ENCODE measurements at places on chromosomes 1 and 21.

- DNase-seq: no peak
Observed at GRCh38 chr1:165886983-165887382, 59.6 kb downstream of the UCK2 start.

DNA sequence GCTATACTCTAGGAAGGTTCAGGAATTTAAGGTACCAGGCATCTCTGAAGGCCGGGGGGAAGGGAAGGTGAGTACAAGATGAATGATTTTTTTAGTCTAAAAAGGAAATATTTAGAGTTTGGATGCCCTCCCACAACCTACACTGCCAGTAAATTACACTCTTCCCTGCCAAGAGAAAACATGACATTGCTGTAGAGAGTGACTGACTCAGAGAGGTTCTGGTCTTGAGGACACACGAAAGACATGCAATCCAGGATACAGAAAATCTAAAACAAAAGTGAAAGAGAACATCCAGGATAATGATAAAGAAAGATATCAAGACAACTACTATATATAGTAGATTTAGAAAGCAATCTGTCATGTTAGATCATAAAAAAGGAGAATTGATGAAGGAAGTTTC, 200.5 kb downstream of the TYW3 start:
- no peak for DNase-seq

GRCh38 chr1:61223140-61223539, 140.8 kb downstream of the NFIA start:
- DNase-seq: no peak

DNA sequence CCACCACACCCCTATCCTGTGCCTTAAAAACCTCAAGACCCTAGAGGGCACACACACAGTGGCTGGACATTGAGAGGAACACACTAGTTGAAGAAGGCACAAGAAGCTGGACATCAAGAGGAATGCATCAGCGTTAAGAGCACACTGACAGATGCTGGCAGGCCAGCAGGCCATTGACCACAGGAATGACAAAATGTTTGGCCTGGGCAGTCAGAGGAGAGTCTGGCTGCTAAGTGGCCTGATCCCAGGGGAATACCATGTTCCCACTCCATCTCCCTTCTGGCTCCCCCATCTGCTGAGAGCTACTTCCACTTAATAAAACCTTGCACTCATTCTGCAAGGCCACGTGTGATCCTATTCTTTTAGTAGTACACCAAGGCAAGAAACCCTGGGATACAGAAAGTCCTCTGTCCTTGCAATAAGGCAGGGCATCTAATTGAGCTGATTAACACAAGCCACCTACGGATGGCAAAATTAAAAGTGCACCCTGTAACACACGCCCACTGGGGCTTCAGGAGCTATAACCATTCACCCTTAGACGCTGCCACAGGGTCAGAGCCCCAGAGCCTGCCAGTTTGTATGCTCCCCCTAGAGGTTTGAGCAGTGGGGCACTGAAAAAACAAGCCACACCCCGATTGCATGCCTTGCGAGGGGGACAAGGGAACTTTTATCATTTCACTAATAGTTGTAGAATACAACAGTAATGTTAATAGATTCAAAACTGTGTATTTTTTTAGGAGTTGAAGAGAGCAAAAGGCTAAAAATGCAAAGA, 1216.1 kb upstream of the NCAM2 start:
- no peak for DNase-seq

- DNase-seq: no peak
Observed at GRCh38 chr1:215557992-215558626, 9.0 kb upstream of the KCTD3 start.

DNA sequence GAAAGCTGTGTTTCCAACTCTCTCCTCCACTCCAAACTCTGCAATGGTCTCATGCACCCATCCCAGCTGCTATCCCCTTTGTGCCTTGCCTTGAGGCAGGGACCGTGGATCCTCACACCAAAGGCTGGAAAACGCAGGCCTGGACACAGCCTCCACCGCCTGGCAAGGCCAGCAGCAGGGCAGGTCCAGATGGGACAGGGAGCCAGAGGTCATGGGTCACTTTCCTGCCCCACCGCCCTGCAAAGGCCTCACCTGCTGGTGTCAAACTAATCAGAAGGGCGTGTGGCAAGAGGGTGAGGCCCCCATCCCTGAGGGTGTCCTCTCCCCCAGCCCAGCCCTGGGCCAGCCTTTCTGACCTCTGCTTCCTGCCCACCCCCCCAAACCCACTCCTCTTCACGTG, 106.3 kb downstream of the PAX7 start:
- no peak for DNase-seq

DNA sequence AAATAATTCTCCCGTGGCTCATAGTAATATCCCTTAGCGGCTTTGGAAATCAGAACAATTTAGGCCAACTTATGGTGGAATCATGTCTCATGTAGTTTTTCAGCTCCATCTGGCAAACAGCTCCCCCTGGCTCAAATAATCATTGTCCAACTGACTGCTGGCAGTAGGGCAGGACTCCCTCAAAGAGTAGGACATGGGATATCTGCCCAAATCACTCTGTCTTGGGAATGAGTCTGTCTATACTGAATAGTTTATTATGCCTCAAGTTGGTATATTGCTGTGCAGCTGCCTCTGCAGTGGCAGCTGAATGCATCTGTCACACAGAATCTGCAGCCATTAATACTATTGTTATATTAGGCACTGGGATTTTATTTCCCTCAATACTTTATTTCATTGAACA, 255.7 kb downstream of the COL11A1 start:
- DNase-seq: no peak

DNA sequence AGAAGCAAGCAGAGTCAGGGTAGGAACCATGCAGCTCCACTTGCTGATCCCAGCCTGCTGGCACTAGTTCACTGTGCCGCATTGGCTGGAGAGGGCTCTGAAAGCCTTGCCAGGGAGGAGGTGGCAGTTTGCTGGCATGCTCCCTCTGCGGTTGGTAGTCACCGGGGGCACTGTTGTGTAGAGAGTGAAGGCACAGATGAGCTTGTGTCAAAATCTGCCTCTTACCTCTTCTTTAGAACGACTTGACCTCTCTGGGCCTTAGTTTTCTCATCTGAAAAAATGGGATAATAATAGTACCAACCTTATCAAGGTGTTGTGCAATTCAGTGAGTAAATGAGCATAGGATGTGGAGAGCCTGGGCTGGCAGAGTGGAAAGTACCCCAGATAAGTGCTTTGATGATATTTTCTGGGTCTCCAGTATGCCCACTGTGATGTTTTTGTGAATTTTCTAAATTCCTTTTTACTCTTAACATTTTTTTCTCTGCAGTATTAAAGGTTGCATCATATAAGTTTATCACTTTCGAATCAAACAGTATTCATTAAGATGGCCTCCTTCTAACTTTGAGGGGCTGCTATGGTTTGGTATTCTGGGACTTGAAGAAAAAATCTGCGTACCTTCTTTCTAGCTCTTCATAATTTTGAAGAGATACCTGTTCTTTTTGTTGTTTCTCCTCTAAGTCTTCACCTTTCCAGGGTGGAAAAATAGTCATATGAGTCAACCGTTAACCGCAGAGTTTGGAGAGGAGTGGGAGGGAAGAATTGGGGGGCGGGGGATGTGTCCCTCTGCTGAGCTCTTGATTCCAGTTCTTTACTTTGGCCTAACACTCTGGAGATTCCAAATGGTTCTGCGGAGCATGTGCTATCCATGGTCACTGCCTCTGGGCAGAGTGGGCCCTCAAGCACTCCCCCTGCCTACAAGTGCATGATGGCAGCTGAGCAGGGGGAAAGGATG, 26.8 kb downstream of the SZRD1 start:
- DNase-seq: no peak

DNA sequence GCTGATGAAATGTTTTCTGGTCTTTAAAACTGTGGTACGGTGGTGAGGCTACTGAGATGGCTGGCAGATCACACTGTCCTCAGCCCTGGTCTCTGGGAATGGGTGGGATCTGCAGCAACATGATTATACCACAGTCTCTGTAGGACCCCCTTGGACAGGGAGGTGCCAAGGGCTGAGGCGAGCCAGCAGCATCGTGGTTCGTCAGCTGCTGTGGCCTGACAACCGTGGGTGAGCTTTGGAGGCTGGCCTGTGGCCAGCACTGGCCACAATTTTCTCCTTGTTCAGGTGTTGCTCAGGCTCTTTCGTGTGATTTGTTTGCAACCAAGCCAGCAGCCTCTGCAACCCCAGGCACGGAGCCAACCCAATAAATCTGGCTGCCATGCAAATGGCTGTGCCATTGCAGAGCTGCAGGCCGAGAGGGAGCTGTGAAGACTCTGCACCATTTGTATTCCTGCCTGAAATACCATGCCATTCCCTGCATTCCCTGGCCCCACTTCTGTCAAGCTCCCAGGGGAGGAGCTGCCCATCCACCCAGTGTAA, 70.9 kb downstream of the PCP4 start:
- no peak for DNase-seq

DNA sequence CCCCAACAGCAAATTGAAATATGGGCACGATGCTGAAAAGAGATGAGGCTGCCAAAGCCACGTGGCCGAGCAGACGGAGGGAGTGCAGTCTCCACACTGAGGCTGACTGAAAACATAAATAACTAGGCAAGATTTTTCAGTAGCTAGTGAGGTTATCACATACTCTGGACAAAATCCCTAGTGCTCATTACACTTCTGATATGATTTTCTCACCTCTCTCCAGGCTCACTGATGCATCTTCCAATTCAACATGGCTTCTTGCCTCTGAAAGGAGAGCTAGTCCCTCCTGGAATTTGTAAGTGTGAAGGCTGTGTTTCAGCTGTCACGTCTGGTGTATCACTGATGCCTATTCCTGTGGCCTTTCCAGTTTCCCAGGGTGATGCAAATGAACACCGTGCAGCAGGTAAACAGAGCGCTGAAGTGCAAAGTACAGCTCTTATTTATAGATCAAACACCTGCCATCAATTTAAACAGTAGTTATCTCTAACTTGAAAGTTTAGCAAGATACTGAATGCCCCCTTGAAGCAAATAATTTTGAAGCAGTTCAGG, 656.1 kb downstream of the KIF26B start:
- no peak for DNase-seq

GRCh38 chr1:192906334-192906733, 97.5 kb downstream of the RGS2 start:
- no peak for DNase-seq

- no peak for DNase-seq
Observed at GRCh38 chr1:32048440-32048839, 24.3 kb upstream of the TMEM39B start.

GRCh38 chr21:45060675-45061311, 13.6 kb upstream of the ADARB1 start:
- DNase-seq: no peak

GRCh38 chr1:206497774-206498173, 9.6 kb upstream of the RASSF5 start:
- no peak for DNase-seq

- DNase-seq: no peak
Observed at GRCh38 chr1:228684607-228685006, 50.7 kb upstream of the RHOU start.

- no peak for DNase-seq
Observed at GRCh38 chr1:29506678-29507225, 270.4 kb downstream of the PTPRU start.

- DNase-seq: no peak
Observed at GRCh38 chr1:57294177-57294576, 129.7 kb downstream of the DAB1 start.

DNA sequence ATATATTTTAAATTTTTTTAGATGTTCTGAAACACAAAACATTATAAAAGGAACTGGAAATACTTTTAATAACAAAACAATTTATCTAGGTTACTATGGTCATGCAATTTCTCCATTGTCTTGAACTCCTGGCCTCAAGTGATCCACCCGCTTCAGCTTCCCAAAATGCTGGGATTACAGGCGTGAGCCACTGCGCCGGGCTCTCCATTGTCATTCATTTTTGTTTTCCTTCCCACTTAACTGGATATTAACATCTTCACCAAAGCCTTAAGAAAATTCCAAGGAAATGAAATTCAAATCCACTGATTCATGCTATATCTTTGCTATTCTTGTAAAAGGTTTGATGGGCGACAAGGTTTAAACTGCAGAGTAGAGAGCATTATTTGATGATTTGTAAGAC, 279.5 kb upstream of the PKN2 start:
- no peak for DNase-seq

DNA sequence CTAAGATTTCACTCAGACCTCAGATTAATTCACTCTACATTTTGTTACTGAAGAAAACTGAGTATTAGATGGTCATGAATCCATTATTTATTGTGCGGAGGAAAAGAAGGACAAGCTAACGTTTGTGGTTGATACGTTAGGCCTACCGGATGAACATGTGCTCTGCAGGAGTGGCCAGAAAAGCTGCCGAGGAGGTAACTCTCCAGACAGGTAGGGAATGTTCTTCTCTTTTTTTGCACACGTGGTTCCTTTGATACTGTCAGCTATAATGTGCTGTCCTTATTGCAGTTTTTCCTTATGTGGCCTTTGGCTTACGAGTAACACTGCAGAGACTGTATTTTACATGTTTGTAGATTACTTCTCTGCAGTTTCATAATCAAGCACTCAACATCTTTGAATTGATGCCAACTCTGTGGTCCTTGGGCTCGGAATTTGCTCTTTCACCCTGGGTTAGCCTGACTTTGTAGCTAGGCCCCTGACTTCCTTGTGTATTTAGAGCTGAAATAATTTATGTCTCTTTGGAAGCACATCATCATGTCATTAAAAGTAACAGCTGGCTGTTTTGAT, 13.6 kb downstream of the MTR start:
- DNase-seq: no peak

DNA sequence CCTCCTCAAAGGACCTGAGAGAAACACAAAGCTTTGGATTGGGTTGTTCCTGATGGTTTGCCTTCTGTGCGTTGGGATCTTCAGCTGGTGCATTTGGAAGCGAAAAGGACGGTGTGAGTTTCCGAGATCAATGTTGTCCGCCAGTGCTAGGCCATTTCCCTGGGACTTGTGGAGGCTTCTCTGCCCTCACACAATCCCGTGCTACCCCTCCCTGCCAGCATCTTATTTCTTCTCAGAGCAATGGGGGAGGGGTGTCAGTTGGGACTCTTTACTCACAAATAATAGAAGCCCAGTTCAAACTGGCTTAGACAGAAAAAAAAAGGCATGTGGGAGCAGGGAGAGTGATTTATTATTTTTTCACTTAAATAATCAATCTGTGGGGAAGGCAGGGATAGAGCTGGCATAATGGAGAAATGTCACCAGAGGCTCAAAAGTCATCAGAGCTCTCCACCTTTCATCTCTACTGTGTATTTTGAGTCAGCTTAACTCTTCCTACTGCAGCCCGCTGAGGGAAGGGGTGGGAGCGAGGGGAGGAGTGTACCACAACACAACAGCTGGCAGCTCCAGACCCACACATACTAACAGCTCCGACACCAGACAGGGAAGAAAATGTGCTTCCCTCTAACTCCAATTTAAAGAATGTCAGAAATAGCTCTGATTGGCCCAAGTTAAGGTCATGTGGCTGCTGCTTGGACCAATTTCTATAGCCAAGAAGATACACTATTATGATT, 22.4 kb downstream of the LY9 start:
- DNase-seq: no peak

- no peak for DNase-seq
Observed at GRCh38 chr1:212949771-212950170, 570 bp upstream of the VASH2 start.

- no peak for DNase-seq
Observed at GRCh38 chr1:83961571-83962295, 37.2 kb downstream of the TTLL7 start.

DNA sequence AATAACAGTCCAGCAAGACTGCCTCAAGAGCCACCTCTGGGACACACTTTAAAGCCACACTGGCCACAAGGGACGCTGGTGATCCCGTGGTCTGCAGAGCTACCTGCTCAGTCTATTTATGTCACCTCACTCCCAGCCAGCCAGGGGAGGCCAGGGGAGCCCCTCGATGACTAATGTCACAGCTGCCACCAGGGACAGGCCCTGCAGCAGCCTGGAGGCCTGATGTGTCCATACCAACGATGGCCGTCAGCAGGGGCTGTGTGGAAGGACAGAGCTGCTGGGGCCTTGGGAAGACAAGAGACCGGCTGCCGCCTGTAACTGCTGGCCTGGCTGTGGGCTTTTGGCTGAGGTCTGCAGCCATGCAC, 71.0 kb downstream of the SIK1 start:
- peak; percentile 66 for DNase-seq
